ENCODE measurements at places on chromosomes 7 and 10.
A peak's percentile ranks its signal among the peaks of the same experiment; 100 is the strongest.

DNA sequence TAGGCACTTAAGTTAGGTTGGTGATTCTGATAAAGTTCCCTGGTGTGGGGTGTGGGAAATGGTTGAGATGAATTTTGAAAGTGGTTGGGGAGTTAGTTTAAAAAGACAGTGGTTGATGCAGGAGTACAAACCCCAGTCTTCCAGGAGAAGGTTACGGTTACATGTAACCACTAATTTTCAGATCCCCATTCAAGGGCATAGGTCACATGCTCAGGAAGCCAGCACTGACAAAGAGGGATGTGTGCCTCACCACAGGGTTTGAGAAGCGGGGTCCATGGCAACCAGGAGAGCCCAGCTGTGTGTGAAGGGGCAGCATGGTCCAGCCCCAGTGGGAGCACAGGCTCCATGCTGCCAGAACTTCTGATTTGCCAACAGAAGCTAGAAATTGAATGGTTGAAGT lies 144.2 kb downstream of the MDFIC start:
- DNase-seq, result no peak

DNA sequence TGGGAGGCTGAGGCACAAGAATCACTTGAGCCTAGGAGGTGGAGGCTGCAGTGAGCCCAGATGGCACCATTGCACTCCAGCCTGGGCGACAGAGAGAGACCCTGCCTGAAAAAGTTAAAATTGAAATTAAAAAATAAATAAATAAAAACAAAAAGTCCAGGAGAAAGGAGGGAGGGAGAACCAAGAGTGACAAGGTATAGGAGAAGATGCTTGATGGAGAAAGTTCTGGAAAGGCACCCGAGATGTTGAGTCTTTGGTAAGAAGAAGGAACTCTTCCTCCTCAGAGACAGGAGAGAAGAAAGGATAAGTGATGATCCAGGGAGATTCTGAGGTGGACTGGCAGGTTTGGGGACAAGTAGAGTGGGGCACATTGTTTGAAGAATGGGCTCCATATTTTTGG lies 17.4 kb upstream of the LBX1 start:
- DNase-seq, result no peak

DNA sequence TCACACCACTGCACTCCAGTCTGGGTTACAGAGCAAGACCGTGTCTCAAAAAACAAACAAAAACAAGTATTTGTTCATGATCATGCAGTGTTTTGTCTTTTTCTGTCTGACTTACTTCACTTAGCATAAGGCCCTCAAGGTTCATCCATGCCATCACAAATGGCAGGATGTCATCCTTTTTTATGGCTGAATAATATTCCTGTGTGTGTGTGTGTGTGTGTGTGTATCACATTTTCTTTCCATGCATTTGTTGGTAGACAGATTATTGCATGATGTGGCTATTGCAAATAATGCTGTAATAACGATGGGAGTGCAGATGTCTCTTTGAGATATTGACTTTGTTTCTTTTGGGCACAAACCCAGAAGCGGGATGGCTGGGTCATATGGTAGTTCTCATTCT lies 14.3 kb upstream of the MNX1 start:
- no peak for DNase-seq

DNA sequence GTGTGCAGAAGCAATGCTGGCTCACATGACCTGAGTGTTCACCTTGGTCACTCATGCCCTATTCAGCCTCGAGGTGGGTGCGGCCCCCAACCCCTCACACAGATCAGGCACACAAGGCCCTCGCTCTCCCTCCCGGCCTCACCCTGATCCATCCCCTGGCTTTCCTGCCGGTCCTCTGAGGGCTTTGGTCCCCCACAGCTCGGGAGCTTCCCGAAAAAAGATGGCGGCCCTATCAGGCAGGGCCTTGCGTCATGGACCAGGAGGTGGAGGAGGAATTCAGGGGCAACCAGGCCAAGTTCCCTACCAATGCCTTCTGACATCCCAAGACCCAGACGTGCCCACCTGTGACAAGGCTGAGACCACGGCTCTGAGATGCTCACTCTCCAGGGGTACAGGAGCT lies 43.7 kb upstream of the DNAAF5 start:
- no peak for DNase-seq

DNA sequence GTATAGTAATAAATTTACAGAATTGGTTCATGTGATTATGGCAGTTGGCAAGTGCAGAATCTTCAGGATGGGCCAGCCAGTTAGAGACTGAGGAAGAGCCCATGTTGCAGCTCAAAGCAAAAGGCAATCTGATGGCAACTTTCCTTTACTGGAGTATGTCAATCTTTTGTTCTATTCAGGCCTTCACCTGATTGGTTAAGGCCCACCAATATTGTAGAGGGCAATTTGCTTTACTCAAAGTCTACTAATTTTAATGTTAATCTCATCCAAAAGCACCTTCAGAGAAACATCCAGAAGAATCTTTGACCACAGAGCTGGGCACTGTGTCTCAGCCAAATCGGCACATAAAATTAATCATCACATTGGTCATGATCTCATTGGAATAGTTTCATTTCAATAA lies 20.0 kb upstream of the POM121L12 start:
- DNase-seq, result no peak

GRCh38 chr7:8418629-8419245 lies 14.7 kb upstream of the NXPH1 start:
- DNase-seq, result no peak

- no peak for DNase-seq
These were observed 37.7 kb downstream of the RBAK start for GRCh38 chr7:5083311-5083711.

GRCh38 chr7:51126813-51127617 lies 189.6 kb downstream of the COBL start:
- no peak for DNase-seq

- no peak for DNase-seq
These were observed 11.9 kb downstream of the MEOX2 start for GRCh38 chr7:15674586-15674985.

DNA sequence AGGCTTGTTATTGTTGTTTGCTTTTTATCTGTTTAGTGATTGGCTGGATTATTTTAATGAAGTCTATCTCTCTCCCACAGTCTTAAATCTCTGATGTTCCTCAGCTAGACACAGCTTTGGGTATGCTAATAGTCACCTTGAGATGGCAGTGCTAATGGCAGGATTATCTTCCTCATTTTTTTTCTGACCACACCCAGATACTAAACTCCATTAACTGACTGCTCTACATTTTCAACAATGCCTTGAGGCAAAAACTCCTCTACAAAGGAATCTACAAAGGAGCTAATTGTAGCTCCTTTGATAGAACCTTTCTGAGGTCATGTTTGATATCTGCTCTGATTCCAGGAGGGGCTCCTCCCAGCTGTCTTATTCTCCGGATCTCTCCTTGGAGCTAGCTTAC lies 122.6 kb downstream of the HBP1 start:
- no peak for DNase-seq

GRCh38 chr7:18393465-18394118 lies 102.0 kb upstream of the HDAC9 start:
- no peak for DNase-seq

DNA sequence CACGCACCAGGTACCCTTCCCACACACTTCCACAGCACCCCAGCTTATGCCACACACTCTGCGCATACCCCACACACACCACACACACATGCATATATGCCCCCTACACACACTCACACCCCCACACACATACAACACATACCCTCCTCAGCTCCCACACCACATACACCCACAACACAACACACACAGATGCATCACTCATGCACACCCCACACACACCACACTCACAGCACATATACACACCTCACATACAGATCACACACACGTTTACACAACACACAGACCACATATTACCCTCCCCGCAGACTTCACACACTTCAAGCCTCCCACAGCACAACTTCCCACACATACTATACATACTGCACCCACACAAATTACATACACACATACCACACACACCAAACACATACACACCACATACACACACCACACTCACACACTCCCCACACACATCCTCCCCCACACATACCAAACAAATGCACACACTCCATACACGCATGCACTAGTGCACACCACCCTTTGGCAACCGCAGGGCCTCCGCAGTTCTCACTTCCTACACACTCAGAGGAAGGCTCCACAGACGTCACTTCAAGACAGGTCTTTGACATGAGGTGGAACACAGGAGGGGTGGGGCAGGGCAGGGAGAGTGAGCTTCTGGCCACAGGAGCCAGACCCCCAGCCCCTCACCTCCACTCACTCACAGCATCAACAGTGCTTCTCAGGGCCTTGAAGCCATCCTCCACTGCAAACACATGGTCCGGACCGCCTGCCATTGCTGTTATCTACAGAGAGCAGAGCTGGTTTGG lies 18.5 kb upstream of the ANTXRL start:
- DNase-seq, result no peak

DNA sequence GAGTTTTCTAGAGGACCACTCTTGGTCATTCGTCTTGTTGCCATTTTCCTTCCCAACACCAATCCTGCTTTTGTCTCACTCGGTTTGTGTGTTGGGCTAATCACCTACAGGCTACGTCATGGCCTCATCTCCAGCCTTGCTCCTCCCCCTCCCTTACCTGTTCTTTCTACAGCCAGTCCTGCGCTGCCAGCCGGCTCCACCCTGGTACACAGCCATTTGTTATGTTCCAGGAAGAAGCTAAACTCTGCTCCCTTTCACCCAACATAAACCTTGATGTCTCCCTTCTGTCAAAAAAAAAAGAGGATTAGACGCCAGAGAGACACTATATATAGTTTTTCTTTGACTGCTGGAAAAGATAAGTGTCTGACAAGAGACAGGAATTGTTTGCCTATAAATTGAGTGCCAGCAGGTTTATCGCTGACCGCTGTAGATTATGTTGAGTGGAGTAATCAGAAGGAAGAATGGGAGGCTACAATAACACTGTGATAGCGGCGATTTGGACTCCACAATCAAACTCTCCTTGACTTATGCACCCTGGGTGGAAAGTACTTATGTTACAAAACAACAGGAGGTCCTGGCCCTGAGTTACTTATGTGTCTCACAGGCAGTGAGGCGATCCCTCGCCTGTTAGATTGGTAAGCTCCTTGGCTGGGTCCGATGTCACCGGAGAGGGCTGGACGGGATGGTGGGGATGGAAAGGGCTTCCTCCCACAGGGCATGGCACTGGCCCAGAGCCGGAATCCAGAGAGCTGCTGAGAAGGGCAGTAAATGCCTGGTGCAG lies 171.3 kb upstream of the BMPER start:
- peak; percentile 33 for DNase-seq

- no peak for DNase-seq
These were observed 116.1 kb downstream of the OR13A1 start for GRCh38 chr10:45199205-45199740.

- no peak for DNase-seq
These were observed 187.5 kb downstream of the WDR37 start for GRCh38 chr10:1243486-1244234.

DNA sequence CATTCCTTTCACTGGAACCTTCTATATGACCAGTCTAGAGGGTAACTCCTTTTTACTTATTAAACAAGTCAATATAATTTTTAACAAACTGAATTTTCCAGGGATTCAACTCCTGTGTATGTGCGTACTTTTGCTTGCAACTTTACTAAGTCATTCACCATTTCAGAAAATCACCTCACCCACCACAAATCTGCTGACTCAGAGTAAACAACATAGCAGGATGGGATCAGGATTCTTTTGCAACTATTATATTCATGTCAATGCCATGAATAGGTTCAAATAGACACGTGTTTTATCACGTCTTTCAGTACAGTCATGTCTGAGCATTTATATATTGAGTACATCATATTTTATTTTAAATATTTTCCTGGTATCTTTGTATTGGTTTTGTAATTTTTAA lies 14.5 kb downstream of the CTTNBP2 start:
- DNase-seq, result no peak

GRCh38 chr10:131905267-131905571 lies 4.4 kb downstream of the PPP2R2D start:
- no peak for DNase-seq

- DNase-seq, result no peak
These were observed 302.6 kb upstream of the SEMA3D start for GRCh38 chr7:85489498-85489897.

DNA sequence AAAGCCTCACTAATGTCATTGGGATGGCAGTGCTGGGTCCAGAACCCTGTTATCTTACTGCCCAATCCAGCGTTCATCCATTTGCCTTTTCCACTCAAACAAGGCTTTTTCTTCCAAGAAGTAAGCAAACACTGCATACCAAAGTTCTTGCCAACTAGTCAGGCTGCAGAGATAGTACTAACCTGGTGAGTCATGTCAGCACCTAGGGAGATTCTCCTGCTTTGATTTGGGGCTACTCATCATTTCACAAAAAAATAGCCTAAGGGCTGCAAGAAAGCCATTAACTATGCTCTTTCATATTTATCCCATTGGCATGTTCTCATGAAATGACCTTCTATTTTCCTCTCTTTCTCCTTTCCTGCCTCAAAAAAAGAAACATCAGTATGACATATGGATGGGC lies 142.6 kb downstream of the TWIST1 start:
- no peak for DNase-seq

DNA sequence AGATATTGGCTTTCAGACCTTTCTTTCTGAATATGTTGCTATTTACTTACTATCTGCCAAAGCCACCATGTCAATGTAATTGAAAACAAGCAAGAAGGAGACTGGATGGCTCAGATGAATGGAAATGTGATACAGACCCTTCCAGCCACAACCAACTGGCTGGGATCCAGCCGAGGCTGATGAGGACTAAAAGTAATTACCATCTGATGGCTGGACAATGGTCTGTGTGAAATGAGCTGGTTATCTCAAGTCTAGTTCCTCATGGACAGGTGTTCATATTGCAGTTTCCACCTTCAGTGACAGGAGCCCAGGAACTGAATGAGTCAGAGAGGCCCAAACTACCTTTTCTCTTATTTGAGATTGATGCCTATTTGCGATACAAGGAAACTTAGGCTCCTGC lies 267.5 kb downstream of the GATA3 start:
- DNase-seq, result no peak

GRCh38 chr7:47557694-47558670 lies 23.9 kb downstream of the TNS3 start:
- no peak for DNase-seq

GRCh38 chr10:124701435-124701834 lies 42.7 kb downstream of the FAM53B start:
- DNase-seq, result peak; percentile 83

GRCh38 chr10:59434463-59435321 lies 72.3 kb upstream of the FAM13C start:
- no peak for DNase-seq

DNA sequence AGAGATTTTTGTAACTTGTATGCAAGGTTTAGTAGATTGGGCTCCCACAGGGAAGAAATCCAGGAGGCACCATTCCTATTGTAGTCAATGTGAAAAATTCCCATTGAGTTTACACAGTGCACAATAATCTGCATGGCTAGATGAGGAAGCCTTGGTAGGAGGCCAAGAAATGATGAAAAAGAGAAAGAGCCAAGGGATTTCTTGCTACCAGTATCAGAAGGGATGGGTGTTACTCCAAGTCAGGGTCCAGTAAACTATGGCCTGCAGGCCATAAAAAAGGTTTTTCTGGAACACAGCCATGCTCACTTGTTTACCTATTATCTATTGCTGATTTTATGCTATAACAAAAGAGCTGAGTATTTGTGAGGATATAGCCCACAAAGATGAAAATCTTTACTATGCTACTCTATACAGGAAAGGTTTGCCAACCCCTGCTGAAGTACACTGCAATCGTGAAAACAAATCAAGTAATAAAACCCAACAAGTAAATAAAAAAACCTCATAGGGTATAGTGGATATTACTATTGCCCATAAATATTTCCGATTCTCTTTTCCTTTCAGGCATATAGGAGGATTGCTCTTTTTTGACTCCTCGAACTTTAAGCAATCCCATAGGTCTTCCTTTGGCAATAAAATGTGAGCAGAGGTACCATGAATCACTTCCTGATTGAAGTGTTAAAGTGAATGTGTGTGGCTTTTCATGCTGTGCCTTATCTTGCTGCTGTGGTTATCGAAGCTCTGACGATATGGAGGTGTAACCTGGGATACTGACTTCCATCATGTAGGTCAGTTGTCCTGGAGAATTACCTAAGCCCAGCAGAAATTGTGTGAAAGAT lies 256.3 kb upstream of the MAGI2 start:
- DNase-seq, result no peak
